ENCODE measurements at places on chromosomes 3 and 15. TPM values are rescaled to one million over a fixed set of nuclear protein-coding genes. Genes with fewer than 3 reads are reported as not detected.

DNA sequence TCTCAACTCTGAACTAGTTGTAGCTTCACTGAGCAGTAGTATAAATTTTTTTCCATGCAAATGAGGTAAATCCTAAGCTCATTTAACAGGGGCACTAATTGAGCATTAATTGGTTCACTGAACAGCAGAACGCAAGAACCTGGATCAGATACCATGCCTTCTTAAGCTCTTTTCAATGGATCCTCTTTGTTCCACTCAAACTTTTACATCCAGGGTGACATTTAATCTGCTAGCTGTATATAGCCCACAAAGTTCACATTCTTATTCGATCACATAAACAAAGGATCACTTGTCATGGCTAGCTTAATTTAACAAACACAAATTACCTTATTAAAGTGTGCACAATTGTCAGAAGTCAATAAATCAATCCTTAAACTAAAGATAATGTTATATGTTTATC is 281.6 kb downstream of the CNTN6 start:
- no peak for DNase-seq

DNA sequence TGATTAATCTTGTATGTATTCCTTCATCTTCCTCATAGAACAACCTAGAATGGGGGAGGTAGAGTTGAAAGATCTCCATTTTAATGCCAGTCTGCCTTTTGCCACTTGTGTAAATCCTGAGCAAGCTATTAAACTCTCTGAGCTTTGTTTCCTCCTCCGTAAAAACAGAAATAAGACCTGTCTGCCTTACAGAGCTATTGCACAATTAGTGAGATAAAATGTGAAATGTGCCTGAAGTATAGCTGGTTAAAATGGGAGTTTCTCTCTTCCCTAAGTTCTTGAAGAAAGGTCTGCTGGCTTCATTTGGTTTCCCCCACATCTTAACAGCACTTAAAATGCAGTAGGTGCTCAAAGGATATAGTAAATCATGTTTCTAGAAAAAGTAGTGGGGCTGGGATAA is 19.0 kb downstream of the ALDH1A2 start:
- no peak for DNase-seq

DNA sequence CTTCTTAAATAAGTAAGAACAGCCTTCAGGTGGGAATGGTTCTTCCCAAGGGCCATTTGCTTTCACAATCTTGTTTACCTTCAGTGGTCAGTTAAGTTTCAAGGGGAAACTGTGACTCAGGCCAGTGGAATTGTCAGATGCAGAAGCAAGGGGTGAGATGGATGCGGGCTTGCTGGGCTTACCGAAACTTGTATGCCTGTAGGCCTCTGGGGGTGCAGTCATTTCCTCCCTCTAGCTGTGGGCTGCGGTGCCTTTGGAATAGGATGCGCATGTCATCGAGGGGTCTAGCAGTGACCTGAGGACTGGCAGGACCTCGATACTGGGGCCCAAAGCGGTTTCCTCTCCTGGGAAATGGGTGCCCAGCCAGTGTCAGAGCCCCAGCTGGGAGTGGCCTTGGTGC is 121.6 kb downstream of the EEFSEC start:
- peak; percentile 62 for DNase-seq

CPN2 gene
- 0.21 TPM for total RNA-seq

MELTF gene
- total RNA-seq = 4.8 TPM

Measured in H7 (cell line).